ENCODE measurements at places on chromosomes 1 and 21. TPM values are rescaled to one million over a fixed set of nuclear protein-coding genes. Genes with fewer than 3 reads are reported as not detected.
A peak's percentile ranks its signal among the peaks of the same experiment; 100 is the strongest.

DNA sequence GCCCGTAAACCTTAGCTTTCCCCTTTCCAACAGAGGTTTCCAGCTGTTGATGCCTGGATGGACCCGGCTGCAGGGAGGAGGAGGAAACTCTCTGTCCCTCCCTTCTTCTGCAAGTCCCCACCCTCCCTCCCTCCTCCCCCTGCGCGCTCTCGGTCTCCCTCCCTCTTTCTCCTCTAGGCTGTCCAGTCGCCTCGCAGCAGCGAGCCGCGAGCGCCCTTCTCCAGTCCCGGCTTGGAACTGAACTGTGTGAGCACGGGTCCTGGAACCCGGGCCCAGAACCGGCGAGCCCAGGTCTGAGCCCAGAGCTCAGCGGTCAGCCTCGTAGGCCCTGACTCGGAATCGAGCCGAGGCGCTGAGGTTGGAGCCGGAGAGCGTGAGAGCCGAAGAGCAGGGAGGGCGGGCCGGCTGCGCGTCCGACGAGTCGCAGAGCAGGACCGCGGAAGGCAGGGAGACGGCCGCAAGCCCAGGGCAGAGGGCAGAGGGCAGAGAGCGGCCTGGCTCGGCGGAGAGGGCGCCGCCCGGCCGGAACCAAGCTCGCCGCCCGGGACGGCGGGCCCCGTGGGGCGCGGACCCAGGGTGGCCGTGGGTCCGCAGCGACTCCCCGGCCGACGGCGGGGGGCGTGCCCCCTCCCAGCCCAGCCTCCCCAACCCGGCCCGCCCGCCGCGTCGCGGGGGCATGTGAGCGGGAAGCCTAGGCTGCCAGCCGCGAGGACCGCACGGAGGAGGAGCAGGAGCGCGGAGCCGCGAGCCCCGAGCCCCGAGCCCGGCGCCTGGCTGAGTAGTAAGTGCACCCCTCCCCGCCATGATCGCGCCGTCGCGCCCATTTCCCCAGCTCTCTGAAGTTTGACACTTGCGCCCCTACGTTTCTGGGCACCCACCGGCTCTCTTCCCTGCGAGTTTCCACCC, at the start of gene SOX13:
TSS of gene SOX13 (plus strand) at position 185 of the 906 bp plus-strand sequence. CDS start 39,801 bp downstream, outside the sequence.
- H3K4me3 ChIP-seq = peak within 1 kb of the TSS; percentile 67
- no peaks in the 10 kb centered on the region for H3K36me3 ChIP-seq
- H3K4me1 ChIP-seq = peaks cover 19% of the 10 kb centered on the region

GRCh38 chr1:3217181-3217641, 148.2 kb downstream of the PRDM16 start:
- H3K27ac ChIP-seq = no peak overlapping the region
- H3K4me1 ChIP-seq = peaks cover 30% of the 10 kb centered on the region
- no peak overlapping the region for H3K4me3 ChIP-seq
- peak; percentile 17 for DNase-seq
- H3K27me3 ChIP-seq = no peaks in the 10 kb centered on the region

- H3K36me3 ChIP-seq = no peaks in the 10 kb centered on the region
- DNase-seq = no peak
- H3K4me1 ChIP-seq = peaks cover 12% of the 10 kb centered on the region
- H3K4me3 ChIP-seq = no peak overlapping the region
- no peak overlapping the region for H3K27ac ChIP-seq
These were observed 39.5 kb downstream of the COQ8A start for GRCh38 chr1:226979517-226980121.

GRCh38 chr1:3381901-3382300, 72.6 kb upstream of the ARHGEF16 start:
- no peaks in the 10 kb centered on the region for H3K36me3 ChIP-seq
- no peaks in the 10 kb centered on the region for H3K4me1 ChIP-seq
- no peak overlapping the region for H3K4me3 ChIP-seq
- H3K27me3 ChIP-seq = no peaks in the 10 kb centered on the region
- no peak for DNase-seq

DNA sequence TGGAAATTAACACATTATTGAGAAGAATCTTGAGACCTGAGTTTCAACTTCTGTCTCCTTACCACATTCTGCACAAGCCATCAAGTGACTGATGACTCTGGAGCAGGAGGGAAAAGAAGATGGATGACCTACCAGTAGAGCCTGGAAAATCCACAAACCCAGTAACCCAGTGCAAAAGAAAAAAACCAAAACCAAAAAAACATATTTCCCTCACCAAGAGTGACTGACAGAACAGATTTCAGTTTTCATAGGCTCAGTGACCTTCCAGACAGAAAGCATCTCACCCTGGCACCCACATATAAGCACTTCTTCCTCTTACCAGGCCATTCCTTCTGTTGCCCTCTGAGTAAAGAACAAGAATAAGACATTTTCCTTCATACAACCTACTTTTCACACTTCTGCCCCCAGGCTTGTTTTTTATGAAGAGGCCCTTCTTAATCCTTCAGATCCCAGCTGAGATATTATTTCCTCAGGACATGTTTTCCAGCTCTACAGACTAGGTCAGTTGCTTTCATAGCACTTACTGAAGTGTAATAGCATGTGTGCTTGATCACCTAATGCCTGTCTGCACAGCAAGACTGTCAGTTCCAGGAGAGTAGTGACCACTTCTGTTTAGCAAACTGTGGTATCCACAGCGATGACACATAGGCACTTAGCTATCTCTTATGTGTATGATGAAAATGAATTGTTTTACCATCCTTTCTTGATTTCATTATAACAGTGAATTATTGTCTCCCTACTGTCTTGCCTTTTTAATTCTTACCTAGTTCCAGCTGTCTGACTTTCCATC, 4.0 kb downstream of the TSACC start:
- no peaks in the 10 kb centered on the region for H3K27me3 ChIP-seq
- no peaks in the 10 kb centered on the region for H3K36me3 ChIP-seq
- no peak overlapping the region for H3K27ac ChIP-seq
- H3K4me3 ChIP-seq = no peak overlapping the region

- H3K27me3 ChIP-seq = no peaks in the 10 kb centered on the region
- no peak for DNase-seq
- H3K36me3 ChIP-seq = no peaks in the 10 kb centered on the region
- H3K4me1 ChIP-seq = no peaks in the 10 kb centered on the region
These were observed 151.4 kb downstream of the LMX1A start for GRCh38 chr1:165205145-165205544.

OR2T11 gene
- total RNA-seq = not detected

DMAP1 gene
- 86.6 TPM for total RNA-seq

CD1B gene
- total RNA-seq = not detected
